ENCODE measurements at places on chromosomes 11 and 22.

DNA sequence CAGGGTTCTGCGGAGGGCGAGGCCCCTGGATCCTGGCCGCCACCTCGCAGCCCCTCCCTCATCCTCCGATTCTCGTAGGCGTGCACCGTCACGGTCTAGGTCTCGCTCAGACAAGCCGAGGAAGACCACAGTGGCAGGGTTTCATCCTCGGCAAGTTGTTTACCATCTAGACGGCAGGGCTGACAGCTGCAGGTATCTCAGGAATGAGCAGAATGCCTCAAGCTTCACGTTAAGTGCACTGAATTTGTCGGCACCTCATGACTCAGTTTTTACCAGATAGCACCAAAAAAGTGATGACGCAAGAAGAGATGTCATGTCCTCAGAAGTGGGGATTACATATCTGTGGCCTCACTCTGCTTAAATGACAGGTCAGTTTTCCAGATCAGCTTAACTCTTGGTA is 35.1 kb downstream of the WT1 start:
- no peak for DNase-seq

- DNase-seq = no peak
These were observed 41.8 kb downstream of the CCDC81 start for GRCh38 chr11:86416494-86416893.

GRCh38 chr11:59865031-59865430 is 1.3 kb downstream of the TCN1 start:
- no peak for DNase-seq

DNA sequence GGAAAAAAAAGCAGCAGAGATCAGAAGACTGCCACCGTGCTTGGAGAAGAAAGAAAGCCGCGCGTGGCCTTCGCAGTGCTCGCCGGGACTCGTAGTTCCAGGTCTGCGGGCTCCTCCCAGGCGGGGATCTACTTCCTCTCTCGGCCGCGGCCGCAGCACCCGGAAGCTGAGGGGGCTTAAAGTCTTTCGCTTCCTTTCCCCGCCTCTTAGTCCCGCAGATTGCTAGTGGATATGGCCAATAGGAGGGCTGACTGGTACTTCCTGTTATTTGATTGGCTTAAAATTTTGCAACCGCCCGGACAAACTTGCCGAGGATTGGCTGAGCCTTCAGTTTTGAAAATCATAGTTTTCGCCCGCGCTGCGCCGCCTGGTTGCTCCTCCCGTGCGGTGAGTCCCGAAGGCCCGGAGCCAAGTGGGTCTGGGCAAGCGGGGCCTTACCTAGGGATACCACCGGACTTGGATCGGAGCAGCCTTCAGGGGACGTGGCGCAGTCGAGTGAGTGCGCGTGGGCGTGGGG is at the start of gene INCENP:
Gene INCENP, plus strand, starts transcription at position 343 of the 517 bp plus-strand sequence. CDS start 4,151 bp downstream, outside the sequence.
- peak; percentile 94 for DNase-seq

DNA sequence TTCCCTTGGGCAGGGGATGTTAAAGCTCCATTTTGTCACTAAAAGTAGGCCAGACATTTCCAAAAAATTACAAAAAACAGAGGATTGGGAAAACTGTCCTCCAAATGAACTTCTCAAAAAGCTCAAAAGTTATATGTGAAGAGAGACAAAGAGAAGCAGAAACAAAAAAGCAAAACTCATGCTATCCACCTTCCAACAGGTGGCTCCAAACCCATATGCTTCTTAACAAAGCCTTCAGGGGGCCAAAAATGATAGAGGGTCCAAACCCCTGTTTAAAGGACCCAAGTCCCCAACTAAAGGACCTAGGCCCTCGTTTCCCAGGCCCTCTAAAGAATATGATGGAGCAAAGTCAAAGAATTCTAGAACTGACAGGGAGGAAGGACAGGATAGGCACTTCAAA is 146.7 kb downstream of the AASDHPPT start:
- no peak for DNase-seq

DNA sequence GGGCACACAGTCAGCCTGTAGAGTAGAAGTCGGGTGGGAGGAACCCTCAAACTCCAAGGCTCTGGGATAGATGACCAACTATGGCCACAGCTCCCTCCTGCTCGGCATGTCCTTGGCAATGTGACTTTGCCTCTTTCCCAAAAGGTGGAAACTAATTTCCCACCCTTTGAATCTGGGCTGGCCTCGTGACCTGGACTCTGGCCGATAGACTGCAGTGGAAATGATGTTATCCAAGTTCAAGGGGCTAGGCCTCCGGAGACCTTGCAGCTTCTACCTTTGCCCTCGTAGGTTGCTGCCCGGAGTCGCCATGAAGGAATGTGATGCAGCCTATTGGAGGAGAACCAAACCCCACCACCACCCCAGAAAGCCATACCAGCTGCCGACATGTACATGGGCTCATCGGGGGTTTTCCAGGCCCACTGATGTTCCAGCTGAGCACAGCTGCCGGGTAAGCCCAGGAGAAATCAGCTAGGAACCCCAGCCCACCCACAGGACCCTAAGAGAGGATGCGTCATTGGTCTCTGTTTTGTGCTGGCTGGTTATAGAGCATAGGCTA is 30.4 kb downstream of the KCNJ4 start:
- DNase-seq = no peak

GRCh38 chr11:96307776-96308140 is 35.2 kb downstream of the MAML2 start:
- DNase-seq = no peak

GRCh38 chr11:58674609-58675008 is 52.1 kb downstream of the CNTF start:
- no peak for DNase-seq

- DNase-seq = no peak
These were observed 1.8 kb upstream of the CARS1 start for GRCh38 chr11:3058753-3059664.

DNA sequence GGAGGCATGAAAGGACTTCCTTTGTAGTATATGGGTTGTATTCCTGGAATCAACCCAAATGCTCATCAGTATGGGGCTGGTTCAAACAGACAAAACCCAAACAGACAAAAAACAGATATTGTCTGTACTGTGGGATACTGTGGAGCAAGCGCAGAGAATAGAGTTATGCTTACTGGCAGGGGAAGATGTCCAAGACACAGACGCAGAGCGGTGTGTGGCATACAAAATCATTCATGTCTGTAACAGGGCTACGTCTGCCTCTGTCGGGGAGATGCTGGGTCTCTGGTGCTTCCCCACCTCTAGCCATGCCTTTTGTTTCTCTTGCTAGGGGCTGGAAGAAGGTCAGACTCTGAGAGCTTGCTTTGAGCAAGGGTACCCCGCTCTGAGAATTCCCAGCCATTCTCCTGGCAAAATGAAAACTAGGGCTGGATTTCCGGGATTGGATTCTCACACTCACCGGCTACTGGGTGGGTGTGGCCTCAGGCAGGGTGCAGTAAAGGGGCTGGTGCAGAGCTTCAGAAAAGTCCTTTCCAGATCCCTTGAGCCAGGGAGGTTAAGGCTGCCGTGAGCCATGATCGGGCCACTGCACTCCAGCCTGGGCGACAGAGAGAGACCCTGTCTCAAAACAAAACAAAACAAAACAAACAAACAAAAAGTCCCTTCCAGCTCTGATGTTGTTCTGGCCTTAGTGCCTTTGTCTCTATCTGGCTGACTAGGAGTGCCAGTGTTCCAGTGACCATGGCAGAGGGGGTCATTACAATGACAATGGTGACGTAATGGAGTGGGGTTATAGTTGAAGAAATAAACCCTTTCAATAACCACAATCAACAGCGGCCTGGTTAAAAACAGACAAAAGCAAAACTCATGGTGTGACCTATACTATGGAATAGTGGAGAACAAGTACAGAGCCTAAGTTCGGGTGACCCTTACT is 2.9 kb upstream of the ABCC8 start:
- peak; percentile 74 for DNase-seq

DNA sequence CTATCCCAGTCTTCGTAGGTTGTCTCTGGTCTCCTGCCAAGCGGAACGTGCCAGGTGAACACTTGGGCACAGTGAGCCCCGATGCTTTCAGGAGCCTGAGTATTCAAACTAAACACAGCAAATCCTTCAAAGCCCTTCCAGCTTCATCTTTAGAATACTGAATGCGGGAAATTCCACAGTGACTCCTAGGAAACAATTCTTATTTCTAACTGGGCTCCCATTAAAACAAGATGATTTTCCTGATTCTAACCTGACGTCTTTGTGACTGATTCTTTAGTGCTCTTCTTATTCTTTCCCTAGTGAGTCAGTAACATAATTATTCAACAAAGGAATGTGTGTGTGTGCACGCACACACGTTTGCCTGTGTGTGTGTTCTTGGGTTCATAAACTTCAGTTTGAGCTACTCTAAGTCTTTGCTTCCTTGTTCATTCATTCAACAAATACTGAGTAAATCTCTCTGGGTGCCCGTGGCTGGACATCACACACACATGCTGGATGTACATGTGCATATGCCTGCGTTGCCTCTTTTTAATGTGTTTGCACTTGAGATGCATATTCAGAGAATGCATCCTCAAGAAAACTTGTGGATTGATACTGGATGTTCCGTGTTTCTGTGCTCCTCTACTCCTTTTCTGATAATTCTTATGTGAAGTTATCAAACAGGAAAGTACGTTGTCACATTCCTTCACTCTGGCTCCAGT is 134.5 kb downstream of the WNT7B start:
- no peak for DNase-seq
